Activated CD4-positive, alpha-beta T cell treated with anti-CD3 and anti-CD28 coated beads for 36 hours (primary cell): ENCODE measurements at places on chromosomes 2 and 18. TPM values are rescaled to one million over a fixed set of nuclear protein-coding genes. Genes with fewer than 3 reads are reported as not detected.

The TEX51 gene
- not detected for total RNA-seq

- DNase-seq, result no peak
These were observed 20.1 kb upstream of the ACMSD start for GRCh38 chr2:134818321-134818720.

DNA sequence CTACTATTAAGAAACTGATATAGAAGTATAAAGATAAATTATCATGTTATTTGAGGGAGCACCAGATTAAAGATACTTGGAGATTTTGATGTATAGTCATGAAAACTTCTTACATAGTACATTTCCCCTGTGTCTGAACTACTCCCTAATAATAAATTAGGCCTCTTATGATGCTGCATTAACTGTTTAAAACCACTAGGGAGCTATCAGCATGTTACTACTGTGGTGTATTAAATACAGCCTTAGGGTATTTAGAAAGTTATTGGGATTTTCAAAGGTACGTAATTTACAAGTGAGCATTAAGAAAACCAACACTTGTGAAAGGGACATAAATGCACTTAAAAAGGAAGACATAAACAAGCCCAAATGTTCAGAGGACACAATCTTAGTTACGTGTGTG is 714.0 kb downstream of the EPHA4 start:
- DNase-seq, result no peak

DNA sequence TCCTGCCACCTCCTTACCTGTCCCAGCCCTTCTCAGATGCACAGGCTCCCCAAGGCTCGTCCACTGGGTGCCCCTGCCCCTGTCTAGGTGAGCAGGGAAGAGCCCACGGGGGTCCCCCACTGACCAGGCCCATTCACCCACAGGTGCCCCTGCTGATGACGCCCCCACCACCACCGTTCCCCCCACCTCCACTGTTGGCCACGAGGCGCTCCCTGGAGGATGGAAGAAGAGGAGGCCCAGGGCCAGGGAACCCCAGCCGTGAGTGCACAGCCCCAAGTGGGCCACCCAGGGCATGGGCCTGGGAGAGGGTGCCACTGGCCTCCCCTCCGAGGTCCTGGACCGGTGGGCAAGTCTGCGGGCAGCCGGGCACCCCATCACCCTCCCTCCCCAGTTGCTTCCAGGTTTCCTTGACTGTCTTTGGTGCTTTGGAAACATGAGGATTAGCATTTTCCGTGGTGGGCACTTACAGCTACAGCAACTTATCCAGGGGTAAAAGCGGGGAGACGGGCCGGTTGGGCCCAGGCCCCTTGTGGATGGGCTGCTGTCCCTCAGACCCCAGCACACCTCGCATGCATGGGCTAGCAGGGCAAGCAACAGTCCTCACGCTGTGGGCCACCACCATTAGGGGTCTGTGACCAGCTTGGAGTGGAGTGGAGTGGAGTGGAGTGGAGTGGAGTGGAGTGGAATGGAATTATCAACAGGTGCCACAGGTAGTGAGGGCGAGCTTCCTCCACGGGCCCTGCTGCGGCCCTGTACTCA is 13.2 kb upstream of the KLHL30 start:
- DNase-seq, result no peak

GRCh38 chr2:24365826-24366225 is 5.5 kb upstream of the ITSN2 start:
- no peak for DNase-seq

DNA sequence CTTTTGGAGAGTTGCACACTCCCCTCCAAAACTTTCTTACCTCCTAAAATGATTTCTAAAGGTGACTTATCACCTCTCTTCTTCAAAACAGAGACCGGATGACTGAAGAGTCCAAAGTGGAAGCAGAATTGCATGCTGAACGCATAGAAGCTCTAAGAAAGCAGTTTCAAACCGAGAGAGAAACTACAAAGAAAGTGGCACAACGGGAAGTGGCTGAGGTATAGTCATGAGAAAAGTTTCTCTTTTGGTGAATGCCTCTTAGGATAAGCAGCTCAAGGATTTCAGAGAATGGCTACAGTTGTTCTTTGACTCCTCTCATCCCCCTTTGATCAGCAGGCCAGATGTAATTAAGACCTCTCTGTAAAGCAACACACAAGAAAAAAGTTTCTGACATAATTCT is 73.6 kb downstream of the GTF3C3 start:
- no peak for DNase-seq

DNA sequence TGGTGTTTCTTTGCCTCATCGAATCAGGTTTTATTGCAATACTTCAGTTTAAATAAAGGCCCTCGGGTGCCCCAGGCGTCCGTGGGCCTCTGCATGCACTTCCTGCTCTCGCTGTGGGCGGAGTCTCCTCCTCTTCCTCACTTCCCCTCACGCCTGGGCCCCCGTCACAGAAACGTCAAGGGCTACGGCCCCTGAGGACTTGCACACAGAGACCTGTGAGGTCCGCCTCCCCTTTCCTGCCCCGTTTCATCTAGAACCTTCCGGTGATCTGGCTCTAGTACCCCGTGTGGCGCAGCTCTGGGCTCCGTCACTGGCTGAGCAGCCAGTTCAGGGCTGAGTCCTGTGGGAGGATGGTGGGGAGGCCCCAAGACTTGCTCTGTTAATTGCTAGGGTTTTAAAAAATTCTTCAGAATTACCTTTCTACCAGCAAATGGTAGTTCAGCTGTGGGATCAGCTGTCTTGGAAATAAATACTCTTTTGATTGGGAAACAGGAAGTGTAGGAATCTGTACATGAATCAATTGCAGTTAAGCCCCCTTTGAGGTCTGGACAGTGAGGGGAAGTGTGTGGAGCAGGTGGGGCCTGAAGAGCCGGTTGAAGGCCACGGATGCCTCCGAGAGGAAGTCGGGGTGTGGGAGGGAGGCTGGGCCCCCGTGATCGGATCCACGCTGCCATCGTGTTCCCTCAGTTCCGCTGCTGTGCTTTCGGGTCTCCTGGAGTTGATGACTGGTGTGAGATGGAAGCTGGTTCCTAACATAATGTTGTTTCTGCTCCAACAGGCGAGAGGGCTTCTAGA is 10.2 kb downstream of the NFATC1 start:
- DNase-seq, result peak; percentile 94

The RAD51AP2 gene
- not detected for total RNA-seq

GRCh38 chr2:47152803-47153202 is 2.3 kb downstream of the STPG4 start:
- no peak for DNase-seq

DNA sequence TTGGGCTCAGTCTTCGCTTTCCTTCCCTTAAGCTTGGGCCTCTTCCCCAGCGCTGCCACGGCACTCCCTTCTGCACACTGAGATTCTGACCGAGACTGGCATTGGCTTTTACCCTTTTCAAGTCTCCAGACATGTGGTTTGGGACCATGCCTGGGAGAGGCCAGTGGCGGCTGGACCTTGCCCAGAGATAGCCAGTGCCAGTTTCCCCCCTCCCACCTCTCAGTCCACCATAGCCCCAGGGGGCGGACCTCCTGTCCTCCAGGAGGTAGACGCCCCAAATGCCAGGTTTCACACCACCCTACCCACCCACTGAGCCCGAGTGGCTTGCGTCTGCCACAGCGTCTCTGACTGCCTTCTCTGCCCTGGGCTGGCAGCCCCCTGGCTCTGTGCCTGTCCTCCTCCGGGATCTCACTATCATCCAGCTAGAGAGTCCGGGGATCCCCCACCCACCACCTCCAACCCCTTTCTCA is 47.7 kb downstream of the INPP5D start:
- no peak for DNase-seq

- DNase-seq, result no peak
These were observed 18.2 kb upstream of the CLIP4 start for GRCh38 chr2:29096969-29097368.

The GKN2 gene
- not detected for total RNA-seq

The LYPD6 gene
- not detected for total RNA-seq

DNA sequence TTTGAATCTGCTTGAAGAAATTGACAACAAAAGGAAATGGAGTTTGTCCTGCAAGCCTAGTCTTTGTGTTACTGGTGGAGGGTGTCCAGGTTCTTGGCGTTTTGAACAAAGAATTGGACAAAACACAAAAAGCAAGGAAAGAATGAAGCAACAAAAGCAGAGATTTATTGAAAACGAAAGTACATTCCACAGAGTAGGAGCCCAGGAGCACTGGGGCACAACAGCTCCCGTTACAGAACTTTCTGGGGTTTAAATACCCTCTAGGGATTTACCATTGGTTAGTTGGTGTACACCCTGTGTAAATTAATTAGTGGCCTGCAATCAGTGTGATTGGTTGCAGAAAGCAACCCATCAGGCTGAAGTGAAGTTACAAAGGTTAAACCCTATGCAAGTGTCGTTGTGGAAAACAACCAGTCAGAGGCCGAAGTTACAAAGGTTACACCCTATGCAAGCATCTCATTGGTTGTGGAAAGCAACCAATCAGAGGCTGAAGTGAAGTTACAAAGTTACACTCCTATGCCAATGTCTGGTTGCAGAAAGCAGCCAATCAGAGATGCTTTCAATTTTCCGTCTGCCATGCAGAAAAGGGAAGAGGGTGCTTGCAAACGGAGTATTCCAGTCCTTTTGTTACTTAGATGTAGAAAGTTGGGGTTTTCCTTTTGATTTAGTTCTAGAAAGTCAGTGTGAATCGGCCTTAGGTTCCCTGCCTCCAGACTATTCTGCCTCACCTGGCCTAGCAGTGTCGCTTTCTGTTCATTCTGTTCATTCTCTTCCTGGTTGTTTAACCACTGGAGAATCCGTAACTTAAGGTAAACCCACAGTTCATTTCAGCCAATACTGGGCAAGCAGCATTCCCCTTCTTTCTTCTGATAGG is 47.6 kb upstream of the PTH2R start:
- DNase-seq, result no peak

The MYCN gene
- 0.28 TPM for total RNA-seq

- DNase-seq, result no peak
These were observed 13.4 kb upstream of the KCNG2 start for GRCh38 chr18:79784071-79784913.

The PRKCE gene
- 9.0 TPM for total RNA-seq

The TXNDC2 gene
- total RNA-seq, result not detected

DNA sequence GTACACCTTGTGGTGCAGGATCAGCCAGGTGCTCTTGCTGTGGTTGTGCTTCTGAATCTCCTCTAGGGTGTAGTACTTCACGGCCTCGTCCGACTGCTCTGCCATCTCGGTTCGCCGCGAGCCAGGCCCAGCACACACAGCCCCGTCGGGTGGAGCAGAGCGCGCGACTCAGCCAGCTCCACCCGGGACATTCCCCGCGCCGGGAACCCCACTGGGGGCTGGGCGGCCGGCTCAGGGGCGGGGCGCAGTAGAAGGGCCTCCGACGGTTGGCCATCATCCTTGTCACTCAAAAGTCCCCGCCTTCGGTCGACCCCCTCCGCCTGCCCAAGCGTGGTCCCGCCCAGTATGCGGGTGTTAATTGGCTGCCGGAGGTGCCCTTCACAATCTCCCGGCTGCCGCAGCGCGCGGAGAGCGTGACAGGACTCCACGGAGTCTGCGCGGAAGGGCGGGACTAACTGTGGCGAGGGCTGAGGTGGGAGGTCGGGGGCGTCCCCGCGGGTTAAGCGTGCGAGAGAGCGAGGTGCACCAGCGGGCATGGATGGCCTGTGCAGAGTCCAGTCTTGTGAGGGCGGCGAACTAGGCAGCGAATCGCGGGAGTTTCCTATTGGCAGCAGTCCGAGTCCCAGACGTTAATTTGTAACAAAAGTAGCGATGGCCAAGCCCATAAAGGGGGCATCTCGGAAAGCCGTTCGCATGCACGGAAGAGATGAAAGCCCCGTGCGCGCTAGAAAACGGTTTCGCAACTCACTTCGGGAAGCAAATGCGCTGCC is at the start of gene CYB5A:
Gene CYB5A (minus strand): TSS at position 193 of the 770 bp plus-strand sequence. CDS start 88 bp downstream, at position 105.
- DNase-seq, result peak; percentile 98

DNA sequence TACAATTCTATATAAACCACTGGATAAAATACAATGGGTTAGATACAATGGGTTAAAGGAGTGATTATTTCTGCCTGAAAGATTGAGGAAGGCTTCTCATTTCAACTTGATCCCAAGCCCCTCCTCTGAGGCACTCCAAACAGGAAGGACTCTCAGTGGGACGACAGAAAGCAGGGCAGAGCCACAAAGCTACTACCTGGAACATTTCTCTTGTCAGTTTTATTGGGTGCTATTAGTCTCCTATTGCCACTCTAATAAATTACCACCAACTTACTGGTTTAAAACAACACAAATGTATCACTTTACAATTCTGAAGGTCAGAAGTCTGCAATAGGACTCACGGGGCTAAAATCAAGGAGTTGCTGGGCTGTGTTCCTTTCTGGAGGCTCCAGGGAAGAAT is 146.7 kb downstream of the MREG start:
- DNase-seq, result no peak

- DNase-seq, result no peak
These were observed 468 bp downstream of the PIKFYVE start for GRCh38 chr2:208266553-208266893.

The FBXO36 gene
- total RNA-seq, result 2.0 TPM

DNA sequence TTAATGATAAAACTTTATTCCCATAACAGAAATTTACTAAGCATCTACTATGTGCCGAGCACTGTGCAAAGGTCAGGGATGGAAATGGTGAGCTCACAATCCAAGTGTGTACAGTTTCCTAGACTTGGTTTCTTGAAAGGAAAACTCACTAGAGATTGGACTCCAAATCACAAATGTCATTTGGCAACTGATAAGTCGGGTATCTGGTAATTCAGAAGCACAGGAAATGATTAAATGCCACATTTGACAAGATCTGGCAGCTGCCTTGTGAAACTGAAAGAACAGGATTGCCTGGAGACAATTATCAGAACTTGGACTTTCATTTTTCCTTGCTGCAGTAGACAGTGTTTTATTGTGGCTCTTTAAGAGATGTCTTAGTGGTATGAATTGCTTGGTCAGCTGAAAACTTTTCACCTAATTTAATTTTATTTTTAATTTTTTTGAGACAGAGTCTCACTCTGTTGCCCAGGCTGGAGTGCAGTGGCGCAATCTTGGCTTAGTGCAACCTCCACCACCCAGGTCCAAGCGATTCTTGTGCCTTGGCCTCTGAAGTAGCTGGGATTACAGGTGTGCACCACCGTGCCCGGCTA is 19.2 kb downstream of the ITGA6 start:
- DNase-seq, result no peak

DNA sequence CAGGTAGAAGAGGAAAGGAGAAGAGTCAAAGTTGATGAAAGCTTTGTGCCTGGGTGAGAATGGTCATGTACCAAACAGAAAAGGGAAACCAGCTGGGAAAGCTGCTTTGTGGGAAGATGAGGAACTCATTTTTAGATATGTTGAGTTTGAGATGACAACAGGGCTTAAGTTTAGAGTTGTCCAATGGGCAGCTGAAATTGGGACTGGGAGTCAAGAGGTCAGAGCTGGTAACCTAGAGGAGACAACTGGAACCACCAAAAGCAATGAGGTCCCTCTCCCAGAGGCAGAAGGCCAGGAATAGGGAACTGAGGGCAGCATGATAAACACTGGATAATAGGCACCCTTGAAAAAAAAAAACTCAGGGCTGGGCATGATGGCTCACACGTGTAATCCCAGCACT is 48.8 kb downstream of the SLC4A1AP start:
- no peak for DNase-seq

DNA sequence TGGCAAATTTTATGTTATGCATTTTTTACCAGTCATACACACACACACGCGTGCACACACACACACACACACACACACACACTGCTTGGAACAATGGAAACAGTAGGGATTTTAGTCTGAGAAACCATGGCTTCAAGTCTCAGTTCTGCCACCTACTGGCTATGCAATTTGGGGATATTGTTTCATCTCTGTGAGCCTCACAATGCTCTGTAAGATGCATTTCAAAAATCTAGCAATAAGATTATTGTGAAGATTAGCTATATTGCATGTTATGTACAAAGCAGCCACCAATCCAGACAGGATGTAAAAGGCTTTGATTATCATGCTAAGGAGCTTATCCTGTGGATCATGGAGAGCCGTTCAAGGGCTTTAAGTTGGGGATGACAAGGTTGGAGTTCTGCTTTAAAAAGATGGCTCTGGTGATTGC is 401.4 kb downstream of the NBAS start:
- DNase-seq, result peak; percentile 29

- DNase-seq, result no peak
These were observed 276.9 kb downstream of the CAMKMT start for GRCh38 chr2:44638649-44639048.
